Lung (tissue), 17 donors: ENCODE measurements at places on chromosomes 2 and 18. TPM values are rescaled to one million over a fixed set of nuclear protein-coding genes. Genes with fewer than 3 reads are reported as not detected.

DNA sequence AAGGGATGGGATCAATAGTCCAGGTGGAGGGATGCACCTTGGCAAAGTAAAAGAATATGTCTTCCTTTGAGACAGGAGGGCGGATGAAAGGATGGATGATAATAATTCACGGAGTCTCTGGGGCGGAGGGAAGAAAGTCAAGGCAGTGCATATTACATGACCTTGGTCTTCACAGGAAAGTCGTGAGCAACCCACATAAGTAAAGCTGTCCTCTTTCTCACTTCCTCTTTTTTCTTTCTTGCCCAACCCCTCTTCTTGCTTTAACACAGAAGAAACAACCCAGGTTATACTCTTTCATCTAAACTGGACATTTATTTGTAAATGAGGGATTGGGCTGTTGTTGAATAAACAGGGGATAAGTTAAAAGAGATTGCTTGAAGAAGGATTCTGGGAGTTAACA lies 168.7 kb upstream of the SKOR2 start:
- H3K27me3 ChIP-seq, result peaks cover 21% of the 10 kb centered on the region
- no peak for DNase-seq

DNA sequence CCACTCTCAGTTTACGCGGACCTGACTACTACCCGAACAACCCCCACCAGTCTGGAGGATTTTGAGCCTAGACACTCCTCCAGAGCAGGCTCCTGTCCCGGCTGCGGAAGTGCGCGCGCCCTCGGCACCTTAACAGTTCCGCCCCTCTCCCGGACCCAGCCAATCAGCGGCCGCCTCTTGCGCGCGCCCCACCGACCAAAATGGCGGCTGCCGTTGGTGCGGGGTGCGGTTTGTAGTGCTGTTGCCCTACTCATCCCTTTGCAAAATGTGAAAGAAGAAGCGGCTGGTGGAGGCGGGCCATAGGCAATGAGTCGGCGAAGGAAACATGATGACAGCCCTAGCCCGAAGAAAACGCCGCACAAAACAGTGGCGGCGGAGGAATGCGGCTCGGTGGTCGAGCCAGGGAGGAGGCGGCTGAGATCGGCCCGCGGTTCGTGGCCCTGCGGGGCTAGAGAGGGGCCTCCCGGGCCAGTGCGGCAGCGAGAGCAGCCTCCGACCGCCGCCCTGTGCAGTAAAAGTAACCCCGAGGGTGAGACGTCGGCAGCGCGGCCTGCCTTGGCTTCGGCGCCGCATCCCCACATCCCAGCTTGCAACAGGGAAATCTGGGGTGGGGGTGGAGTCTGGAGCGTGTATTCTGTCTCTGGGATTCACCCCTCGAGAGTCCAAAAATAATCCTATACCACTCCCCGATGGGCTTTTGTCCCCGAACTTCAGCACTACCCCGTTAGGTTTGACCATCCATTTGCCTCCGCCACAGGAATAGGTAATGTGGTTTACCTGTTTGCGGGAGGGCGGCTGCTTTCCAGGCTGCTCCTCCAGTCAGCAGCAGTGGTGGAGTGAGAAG lies at the start of gene ETAA1:
ETAA1 (plus strand) TSS at position 191 of the 844 bp plus-strand sequence; CDS start at position 307, 116 bp downstream.
- peak; percentile 96 for DNase-seq
- peak within 1 kb of the TSS; percentile 93 for H3K4me3 ChIP-seq
- H3K4me1 ChIP-seq, result no peaks in the 10 kb centered on the region
- H3K27ac ChIP-seq, result peak within 1 kb of the TSS; percentile 98
- no peaks in the 10 kb centered on the region for H3K36me3 ChIP-seq

- no peaks in the 10 kb centered on the region for H3K27me3 ChIP-seq
- no peaks in the 10 kb centered on the region for H3K36me3 ChIP-seq
- no peak for DNase-seq
- H3K27ac ChIP-seq, result no peak overlapping the region
- no peaks in the 10 kb centered on the region for H3K4me1 ChIP-seq
These were observed 309.0 kb upstream of the GULP1 start for GRCh38 chr2:187982668-187983067.

DNA sequence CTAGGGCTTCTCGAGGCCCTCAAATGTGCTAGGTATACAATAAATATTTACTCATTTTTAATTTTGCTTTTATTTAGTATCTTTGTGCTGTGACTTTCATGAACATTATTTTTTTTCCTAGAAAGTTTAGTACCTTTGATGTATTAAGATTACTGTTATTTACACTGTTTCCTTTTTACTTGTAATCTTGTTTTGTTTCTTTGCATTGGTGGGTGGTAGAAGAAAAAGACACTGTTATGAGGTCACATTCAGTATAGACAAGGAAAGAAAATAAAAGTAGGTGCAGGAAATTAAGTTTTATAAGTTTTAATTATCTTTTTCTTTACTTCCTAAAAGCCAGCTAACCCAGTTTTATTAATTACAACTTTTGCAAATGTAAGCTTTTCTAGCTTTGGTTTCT lies 23.0 kb downstream of the MALT1 start:
- no peak for DNase-seq
- H3K27ac ChIP-seq, result no peak overlapping the region
- no peaks in the 10 kb centered on the region for H3K27me3 ChIP-seq
- H3K36me3 ChIP-seq, result peaks cover 7% of the 10 kb centered on the region
- H3K4me3 ChIP-seq, result no peak overlapping the region

- no peaks in the 10 kb centered on the region for H3K4me1 ChIP-seq
- H3K36me3 ChIP-seq, result no peaks in the 10 kb centered on the region
- no peak overlapping the region for H3K4me3 ChIP-seq
These were observed 248.0 kb upstream of the PXDN start for GRCh38 chr2:1992280-1992679.

DNA sequence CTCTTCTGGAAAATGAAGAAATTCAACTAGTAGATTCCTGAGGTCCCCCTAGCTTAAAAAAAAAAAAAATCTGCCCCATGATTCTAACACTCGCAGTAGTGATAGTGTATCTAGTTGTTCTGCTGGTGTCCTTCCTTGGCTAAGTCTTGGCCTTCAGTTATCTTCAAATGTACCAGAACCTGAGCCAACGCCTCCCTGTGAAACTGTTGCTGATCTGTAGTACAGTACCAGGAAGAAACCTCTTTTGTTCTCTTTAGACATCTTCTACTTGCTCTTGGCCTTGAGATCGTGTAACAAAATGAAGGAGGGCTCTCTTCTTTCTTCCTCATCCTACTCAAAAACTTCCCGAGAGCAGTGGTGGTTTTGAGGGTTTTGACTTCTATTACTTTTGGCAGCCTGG lies 31.0 kb downstream of the PLEK start:
- H3K27ac ChIP-seq, result no peak overlapping the region
- DNase-seq, result no peak
- H3K27me3 ChIP-seq, result no peaks in the 10 kb centered on the region
- no peaks in the 10 kb centered on the region for H3K4me1 ChIP-seq
- H3K4me3 ChIP-seq, result no peak overlapping the region

GRCh38 chr2:25194576-25195122 lies 26.3 kb upstream of the POMC start:
- no peaks in the 10 kb centered on the region for H3K27me3 ChIP-seq
- DNase-seq, result no peak
- peaks cover 8% of the 10 kb centered on the region for H3K4me1 ChIP-seq
- H3K4me3 ChIP-seq, result no peak overlapping the region
- H3K27ac ChIP-seq, result no peak overlapping the region

DNA sequence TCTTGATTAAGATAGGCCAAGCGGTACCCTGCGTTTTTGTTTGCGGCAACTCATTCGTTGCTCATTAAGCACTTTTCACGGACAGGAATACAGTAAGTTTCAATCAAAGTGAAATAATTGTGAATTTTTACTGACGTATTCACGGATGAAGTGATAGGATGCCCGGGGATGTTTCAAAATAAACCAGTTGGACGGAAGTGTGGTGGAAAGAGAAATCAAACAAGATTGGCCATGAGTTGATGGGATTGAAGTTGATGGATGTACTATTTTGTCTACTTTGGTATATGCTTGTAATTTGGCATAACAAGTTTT lies 481 bp downstream of the TMEM177 start:
- no peak for DNase-seq
- H3K4me3 ChIP-seq, result peak overlapping the region; percentile 95
- H3K27me3 ChIP-seq, result no peaks in the 10 kb centered on the region
- no peaks in the 10 kb centered on the region for H3K36me3 ChIP-seq
- H3K4me1 ChIP-seq, result peaks cover 8% of the 10 kb centered on the region

GRCh38 chr2:23596316-23596885 lies 211.4 kb downstream of the KLHL29 start:
- peaks cover 5% of the 10 kb centered on the region for H3K4me1 ChIP-seq
- H3K36me3 ChIP-seq, result no peaks in the 10 kb centered on the region
- DNase-seq, result no peak
- no peaks in the 10 kb centered on the region for H3K27me3 ChIP-seq
- no peak overlapping the region for H3K4me3 ChIP-seq
- H3K27ac ChIP-seq, result no peak overlapping the region

- no peaks in the 10 kb centered on the region for H3K27me3 ChIP-seq
- no peaks in the 10 kb centered on the region for H3K36me3 ChIP-seq
- no peak overlapping the region for H3K4me3 ChIP-seq
These were observed 66.2 kb downstream of the RTP5 start for GRCh38 chr2:241935774-241936173.

GRCh38 chr2:197071213-197071612 lies 144.7 kb upstream of the PGAP1 start:
- no peaks in the 10 kb centered on the region for H3K4me1 ChIP-seq
- DNase-seq, result no peak
- no peak overlapping the region for H3K27ac ChIP-seq
- no peak overlapping the region for H3K4me3 ChIP-seq
- H3K36me3 ChIP-seq, result no peaks in the 10 kb centered on the region

- H3K27me3 ChIP-seq, result peaks cover 11% of the 10 kb centered on the region
- peaks cover 22% of the 10 kb centered on the region for H3K4me1 ChIP-seq
- no peak overlapping the region for H3K27ac ChIP-seq
These were observed 3.3 kb downstream of the PAX3 start for GRCh38 chr2:222295368-222296062.

- DNase-seq, result peak; percentile 48
- peaks cover 37% of the 10 kb centered on the region for H3K4me1 ChIP-seq
- no peak overlapping the region for H3K4me3 ChIP-seq
- peak overlapping the region; percentile 10 for H3K27ac ChIP-seq
- no peaks in the 10 kb centered on the region for H3K27me3 ChIP-seq
These were observed 177.3 kb downstream of the HDAC4 start for GRCh38 chr2:239223310-239224198.

- DNase-seq, result no peak
- H3K4me1 ChIP-seq, result peaks cover 3% of the 10 kb centered on the region
- H3K27ac ChIP-seq, result no peak overlapping the region
- no peak overlapping the region for H3K4me3 ChIP-seq
- H3K27me3 ChIP-seq, result peaks cover 4% of the 10 kb centered on the region
- no peaks in the 10 kb centered on the region for H3K36me3 ChIP-seq
These were observed 118.1 kb upstream of the SLC39A10 start for GRCh38 chr2:195538937-195539336.

- no peaks in the 10 kb centered on the region for H3K36me3 ChIP-seq
- H3K27ac ChIP-seq, result no peak overlapping the region
- H3K4me3 ChIP-seq, result no peak overlapping the region
- H3K4me1 ChIP-seq, result no peaks in the 10 kb centered on the region
These were observed 776.9 kb upstream of the FSHR start for GRCh38 chr2:49931241-49931640.

GRCh38 chr2:54981385-54981784 lies 68.9 kb downstream of the RTN4 start:
- no peaks in the 10 kb centered on the region for H3K4me1 ChIP-seq
- no peaks in the 10 kb centered on the region for H3K27me3 ChIP-seq
- peaks cover 10% of the 10 kb centered on the region for H3K36me3 ChIP-seq
- no peak for DNase-seq
- no peak overlapping the region for H3K27ac ChIP-seq
- no peak overlapping the region for H3K4me3 ChIP-seq

The SLC19A3 gene
- total RNA-seq, result 56.5 TPM

The FHOD3 gene
- 7.4 TPM for total RNA-seq

The CPLX4 gene
- not detected for total RNA-seq

The ABCG8 gene
- 0.80 TPM for total RNA-seq

The REV1 gene
- 45.9 TPM for total RNA-seq

The DYNC1I2 gene
- total RNA-seq, result 190 TPM

The MZT2B gene
- total RNA-seq, result 59.1 TPM

The DSC3 gene
- total RNA-seq, result 0.51 TPM

The MROH2A gene
- 0.80 TPM for total RNA-seq

The DYNAP gene
- total RNA-seq, result not detected

The VWC2L gene
- total RNA-seq, result 0.57 TPM
